ENCODE measurements at places on chromosomes 5 and 9.
A peak's percentile ranks its signal among the peaks of the same experiment; 100 is the strongest.

- no peak for DNase-seq
Measured at GRCh38 chr9:127448112-127448805, 2.9 kb downstream of the RPL12 start.

DNA sequence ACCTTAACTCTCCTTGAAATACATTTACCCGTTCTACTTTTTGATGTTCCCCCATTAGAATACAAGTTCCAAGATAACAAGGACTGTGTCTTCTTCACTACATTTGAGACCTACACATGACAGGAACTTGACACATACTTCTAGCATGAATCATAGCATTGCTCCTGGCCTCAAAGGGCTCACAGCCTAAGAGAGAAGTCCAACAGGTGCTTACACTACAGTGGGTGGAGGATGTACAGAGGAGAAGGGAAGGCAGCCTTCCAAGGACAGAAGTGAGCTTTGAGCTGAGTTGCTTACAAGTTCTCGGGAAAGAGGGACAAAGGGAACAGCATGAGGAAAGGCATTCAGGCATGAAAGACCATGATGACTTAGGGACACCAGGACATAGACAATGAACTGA, 56.9 kb upstream of the MSX2 start:
- DNase-seq: no peak

DNA sequence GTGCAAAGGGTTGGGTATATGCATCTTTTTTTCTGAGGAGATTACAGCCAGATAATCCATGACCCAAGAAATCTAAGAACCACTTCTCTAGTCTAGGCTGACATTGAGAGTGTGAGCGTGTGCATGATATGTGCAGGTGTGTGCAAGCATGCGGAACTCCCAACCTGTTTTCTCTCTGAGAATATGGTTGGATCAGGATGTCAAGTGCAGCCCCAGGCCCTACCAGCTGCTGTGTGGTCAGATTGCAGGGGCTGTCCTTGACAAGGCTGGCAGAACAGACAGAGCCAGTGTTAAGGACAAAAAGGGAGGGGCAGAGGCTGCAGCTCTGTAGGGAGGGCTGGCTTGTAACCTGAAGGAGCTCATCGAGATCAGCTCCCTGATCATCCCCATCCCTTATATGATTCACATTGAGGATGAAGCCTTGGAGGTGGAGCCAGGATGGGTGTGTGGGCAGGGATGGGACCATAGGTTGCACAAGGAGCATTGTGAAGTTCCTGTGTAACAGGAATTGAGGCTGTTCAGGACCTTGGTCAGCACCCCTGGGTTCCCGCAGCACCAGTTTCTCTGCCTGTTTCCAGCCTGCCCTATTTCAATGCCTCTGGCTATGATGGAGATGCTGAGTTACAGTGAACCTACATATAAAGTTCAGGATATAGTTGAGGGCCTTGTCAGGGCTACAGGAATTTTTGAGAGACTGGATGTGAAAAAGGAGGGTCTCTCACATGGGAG, 52.6 kb upstream of the ARAP3 start:
- DNase-seq: peak; percentile 70

- DNase-seq: peak; percentile 54
Measured at GRCh38 chr5:81247441-81247972, 14.4 kb downstream of the CKMT2 start.

GRCh38 chr5:76230711-76231285, 147.6 kb downstream of the SV2C start:
- DNase-seq: no peak

GRCh38 chr5:33997331-33997983, 10.4 kb downstream of the AMACR start:
- DNase-seq: peak; percentile 70

DNA sequence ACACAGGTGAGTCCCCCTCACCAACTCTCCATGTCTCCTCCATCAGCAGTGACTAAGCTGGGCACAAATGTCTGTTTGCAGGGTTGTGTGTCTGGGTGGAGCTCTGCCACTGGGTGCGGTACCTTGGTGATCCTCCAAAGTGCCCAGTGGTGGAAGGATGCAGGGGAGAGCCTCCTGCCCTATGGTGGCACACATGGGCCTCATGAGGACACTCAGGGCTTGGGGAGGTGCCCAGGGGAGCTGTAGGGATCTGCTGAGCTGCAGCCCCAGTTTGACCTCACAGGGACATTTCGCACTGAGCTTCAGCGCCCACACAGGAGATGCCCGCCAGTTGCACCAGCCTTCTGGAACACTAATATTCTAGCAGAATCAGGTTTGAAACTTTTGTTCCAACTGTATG, 29.5 kb downstream of the S1PR3 start:
- DNase-seq: no peak

GRCh38 chr5:149399775-149400174, 20.7 kb upstream of the IL17B start:
- peak; percentile 19 for DNase-seq

DNA sequence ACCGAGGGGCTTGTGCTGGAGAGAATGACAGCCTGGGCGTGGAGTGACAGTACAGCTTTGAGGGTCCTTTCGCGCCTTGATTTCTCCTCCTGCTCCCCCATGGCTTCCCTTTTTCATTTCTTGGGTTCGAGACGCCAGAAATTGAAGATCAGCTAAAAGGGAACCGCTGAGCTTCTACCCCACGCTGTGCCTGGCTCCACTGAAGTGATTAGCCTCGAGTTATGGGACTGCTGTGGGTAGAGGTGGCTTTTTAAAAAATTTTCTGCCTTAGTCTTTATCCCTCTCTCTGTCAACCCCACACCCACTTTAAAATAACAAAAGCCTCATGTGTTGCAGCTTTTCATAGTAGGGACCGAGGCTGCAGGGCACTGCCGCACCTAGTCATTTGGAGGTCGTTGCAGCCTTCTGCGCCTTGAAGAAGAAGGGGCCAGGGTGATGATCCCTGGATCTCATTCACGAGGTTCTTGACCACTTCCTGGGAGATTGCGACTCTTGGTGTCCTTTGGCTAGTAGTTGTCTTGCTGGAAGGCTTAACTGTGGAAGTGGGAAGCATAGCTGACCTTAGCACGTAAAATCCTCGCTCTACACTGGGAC, 603 bp downstream of the PPIP5K2 start:
- peak; percentile 5 for DNase-seq

DNA sequence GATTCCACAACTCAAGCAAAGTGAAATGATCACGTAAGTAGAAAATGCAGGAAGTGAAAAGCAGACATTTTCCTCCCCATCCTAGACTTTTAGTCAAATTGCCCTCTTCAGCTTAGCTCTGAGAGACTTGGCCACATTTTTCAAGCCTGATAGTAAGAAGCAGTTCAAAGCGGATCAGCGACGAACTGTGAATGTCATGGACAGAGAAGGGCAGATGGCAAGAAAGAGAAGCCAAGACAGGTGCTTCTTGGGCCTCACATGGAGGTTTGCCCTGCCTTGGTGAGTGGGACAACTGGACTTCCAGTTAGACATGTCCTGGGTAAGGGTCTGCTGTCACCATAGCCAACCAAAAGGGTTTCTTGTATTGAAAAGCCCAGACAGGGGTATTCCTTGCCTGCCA, 291.5 kb downstream of the MED10 start:
- DNase-seq: no peak

DNA sequence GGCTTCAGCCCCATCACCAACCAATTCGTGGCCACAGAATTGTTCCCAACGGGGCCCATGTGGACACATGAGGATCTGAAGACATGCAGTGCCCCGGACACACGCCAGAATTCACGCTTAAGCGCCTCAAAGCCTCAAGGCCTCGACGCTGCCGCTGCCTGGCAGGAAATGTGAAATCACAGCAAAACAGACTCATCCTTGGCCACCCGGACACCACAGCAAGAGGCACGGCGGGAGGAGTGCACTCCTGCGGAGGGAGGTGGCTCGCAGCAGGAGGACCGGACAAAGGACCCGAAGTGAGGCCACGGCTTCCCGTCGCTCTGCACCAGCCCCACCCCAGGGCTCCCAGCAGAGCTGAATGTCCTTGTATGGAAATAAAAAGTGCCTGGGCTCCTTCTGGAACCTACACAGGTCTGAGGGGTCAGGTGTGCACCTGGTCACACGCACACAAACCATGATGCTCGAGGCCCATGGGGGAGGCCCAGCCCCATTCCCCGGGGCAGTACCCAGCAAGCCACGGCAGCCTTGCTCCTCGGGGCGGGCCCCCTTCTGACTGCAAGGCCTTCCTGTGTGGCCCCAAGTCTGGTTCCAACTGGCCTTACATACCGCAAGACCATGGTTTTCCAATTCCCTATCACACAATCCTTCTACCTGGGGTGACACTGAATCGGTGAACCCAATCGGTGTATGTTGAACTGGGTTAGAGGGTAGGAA, 10.0 kb downstream of the SEC16A start:
- no peak for DNase-seq

- no peak for DNase-seq
Measured at GRCh38 chr5:3020426-3020825, 268.9 kb upstream of the IRX2 start.

- no peak for DNase-seq
Measured at GRCh38 chr9:92992549-92992948, 45.2 kb downstream of the FGD3 start.

- DNase-seq: peak; percentile 51
Measured at GRCh38 chr5:52856564-52856963, 68.8 kb downstream of the ITGA1 start.

GRCh38 chr9:15846611-15847010, 293.8 kb downstream of the CCDC171 start:
- DNase-seq: no peak

DNA sequence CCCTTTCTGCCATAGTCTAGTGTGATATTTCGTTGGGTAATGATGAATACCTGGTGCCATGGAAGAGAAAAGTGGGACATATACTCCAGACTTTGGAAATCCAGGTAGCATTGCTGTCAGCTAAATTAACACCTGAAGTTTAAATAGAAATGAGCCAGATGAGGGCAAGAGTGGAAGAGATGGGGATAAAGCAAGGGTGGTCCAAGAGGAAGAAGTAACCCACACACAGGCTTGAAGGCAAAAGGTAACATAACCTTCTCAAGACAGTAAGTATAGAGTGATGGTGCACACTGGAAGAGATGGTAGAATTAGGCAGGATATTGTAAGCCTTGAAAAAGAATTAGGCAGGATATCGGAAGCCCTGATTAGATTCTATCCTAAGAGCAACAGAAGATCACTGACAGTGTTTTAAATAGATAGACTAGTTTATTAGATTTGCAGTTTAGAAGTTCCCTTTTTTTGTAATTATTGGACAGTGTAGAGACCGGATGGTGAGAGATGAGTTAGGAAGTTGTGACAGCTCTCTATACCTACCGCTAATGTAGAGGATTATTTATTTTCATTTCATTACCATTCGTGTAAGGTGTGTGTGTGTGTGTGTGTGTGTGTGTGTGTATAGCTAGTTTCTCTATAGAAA, 16.8 kb downstream of the ANXA1 start:
- peak; percentile 15 for DNase-seq

- DNase-seq: no peak
Measured at GRCh38 chr5:149147676-149148075, 6.4 kb downstream of the ABLIM3 start.

DNA sequence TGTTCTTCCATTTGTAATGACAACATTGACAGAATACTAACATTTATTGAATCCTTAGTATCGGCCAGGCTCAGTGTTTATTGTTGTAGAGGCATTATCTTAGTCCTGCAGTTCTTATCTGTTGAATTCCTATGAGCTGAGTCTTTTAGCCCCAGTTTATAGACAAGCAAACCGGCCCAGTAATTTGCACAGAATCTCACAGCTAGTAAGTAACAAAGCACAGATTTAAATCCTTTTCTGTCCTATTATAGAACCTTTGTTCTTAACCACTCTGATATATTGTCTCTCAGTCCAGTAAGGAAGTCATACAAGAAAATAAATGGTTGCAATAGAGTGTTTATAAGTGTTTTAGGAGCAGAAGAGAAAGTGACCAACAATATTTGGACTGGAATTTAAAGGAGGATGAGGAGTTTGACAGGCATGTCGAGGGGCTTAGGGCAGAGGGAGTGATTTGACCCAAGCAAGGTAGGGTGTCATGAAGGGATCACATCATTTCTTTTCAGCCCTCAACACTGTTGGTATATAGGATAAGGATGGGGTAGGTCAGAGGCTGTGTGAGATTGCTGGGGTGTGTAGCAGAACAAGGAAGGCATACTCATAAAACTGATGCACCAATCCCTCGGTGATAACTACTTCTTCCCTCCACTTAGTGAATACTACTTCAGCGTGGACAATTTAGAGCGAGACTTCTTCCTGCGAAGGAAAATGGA, 39.5 kb downstream of the LARP1 start:
- DNase-seq: no peak

GRCh38 chr9:1748407-1748806, 266.7 kb upstream of the SMARCA2 start:
- no peak for DNase-seq

DNA sequence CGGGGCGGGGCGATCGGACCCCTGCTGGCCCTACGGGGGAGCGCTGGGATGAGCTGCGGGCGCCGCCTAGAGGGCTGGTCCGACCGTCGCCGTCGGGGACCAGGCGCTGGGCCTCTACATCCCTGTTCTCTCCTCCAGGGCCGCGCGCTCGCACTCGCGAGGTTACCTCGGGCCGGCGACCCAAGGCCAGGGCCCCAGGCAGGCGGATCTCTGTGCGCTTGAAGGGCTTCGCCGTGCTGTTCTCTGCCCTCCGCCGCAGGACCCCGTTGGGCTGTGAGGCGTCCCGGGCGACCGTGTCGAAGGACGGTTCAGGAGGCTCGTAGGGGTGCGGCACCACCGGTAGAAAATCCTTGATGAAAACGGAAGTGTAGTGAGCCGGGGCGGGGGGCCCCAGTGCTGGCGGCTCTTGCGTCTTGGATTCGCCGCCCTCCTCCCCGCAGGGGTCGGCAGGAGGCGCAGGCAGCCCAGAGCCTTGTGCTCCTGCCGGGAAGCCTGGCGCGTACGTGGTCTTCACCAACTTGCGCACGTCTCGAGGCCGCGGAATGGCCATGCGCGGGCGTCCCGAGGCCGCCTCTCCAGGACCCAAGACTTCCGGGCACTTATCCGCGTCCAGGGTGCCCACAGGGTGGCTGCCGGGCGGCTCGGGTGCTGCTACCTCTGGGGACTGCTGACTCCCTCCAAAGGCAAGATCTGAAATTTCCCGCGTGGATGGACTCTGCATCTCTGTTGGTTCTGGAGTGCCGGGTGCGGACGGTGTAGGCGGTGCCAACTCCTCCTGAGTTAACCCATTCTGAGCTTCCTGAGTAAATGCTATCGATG, 2.0 kb downstream of the PROB1 start:
- DNase-seq: peak; percentile 54

DNA sequence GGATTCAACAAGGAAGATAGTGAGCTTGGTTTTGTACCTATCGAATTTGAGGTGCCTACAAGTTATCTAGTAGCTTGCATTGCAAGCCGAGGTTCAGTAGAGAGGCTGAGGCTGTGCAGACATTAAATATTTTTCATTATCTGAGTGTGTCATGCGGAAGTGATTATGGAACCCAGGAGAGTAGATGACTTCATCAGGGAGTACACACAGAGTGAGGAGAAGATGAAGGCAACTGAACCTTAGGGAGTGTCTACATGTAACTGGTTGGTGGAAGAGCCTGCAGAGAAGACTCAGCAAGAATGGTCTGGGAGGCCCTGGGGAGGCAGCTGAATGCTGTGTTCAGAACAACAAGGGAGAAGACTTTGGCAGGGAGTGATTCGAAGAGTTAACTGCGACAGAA, 393.9 kb downstream of the ARHGEF28 start:
- no peak for DNase-seq

- no peak for DNase-seq
Measured at GRCh38 chr5:177462021-177462670, 11.3 kb downstream of the DBN1 start.

All from bronchial epithelial cell (primary cell).